ENCODE measurements at places on chromosomes 2 and 18.

GRCh38 chr2:31962757-31963361, 47.9 kb downstream of the MEMO1 start:
- no peak for DNase-seq

DNA sequence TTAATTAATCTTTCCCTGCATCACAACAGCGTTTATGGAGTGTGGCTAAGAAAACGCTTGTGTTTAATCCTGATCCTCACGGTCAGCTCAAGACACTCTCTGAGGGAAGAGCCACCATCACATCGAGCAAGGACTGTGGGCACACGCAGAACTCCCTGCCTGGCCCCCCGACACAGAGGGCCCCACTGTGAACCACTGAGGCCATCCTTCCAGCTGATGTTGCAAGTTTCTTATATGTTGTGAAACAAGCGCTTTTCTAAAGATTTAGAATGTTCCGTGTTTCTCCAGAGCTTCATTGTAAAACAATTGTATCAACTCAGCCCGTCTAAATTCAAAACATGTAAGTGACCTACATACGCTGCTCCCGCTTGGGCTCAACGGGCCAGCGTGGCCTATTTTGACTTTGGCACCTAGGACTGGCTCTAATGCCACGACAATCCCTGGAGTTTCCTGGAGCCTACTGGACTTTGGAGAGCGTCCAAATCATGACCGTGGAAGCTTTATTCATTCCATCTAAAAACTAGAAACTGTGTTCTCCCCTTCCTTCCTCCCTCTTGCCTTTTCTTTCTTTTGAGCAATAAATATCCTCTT, 34.9 kb downstream of the SERPINE2 start:
- no peak for DNase-seq

DNA sequence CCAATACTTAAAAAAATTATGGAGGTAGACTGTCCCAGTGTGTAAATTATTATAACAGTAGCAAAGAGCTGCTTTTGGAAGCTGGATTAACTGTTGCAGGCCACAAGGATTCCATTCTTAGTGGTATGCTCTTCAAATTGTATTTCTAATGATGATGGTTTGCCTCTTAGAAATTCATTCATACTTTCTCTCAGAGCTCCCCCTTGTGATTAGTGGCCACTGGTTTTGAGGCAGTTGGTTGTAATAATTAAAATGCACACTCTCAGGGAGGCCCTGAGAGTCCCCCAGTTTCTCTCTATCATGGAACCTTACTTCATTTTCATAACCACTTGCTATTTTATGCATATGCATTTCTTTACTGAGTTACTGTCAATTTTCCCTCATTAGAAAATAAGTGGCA, 122.5 kb downstream of the PLA2R1 start:
- DNase-seq, result no peak

GRCh38 chr2:216666461-216667233, 28.7 kb downstream of the IGFBP5 start:
- DNase-seq, result no peak

DNA sequence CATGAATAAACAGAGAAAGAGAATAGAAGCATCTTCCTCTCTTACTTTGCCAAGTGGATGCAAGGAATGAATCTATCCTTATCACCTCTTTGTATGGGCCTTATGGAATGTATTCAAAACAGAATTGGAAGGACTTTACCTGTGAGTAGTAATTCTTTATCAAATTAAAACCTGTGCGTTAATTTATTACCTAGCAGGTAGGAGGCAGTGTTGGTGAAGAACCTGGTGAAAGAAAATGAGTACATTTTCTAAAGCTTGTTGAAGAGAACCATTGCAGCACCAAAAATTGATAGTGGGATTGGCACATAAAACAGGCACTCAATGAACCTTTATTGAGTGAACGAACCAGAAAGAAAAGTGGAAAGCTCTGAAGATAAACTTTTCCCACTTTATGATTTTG, 1302.1 kb upstream of the CELF4 start:
- DNase-seq, result no peak

DNA sequence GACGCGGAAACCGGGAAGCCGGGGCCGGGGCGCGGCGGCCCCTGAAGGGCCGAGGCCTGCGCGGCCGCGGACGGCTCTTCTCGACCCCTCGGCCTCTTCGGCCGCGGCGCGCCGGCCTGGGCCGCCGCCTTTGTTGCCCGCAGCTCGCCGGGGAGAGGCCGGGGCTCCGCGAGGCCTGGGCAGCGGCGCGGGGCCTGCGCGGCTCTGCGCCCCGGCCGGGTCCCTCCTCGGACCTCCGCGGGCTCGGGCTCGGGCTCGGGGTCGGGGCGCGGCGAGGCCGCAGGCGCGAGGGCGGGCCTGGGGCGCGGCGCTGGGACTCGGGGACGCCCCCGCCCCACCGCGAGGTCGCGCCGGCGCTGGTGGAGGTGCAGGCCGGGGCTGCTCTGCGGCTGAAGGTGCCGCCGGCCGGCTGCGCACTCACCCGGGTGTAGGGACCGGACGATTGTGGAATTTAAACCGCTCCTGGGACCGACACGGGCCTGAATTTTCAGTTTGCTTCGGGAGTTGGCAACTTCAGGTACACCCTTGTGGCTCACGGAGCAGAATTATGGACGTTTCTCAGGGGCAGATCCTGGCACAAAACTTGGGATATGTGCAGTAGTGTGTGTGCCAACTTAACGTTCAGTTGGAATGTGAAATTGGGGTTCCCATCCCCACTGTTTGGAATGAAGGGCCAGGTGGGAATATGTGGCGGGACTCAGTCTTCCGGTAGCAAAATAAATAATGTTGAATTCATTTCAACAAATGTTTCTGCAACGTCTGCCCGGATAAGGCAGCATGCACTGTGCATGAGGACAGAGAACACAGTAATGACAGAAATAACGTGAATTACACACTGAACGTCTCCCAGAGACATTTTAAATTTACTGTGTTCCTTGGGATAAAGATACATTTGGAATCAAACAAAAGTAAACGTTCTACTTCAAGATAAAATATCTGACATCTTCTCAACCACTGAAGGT, 787 bp downstream of the SOCS6 start:
- no peak for DNase-seq

- no peak for DNase-seq
Measured at GRCh38 chr18:48367557-48367956, 41.6 kb downstream of the ZBTB7C start.

DNA sequence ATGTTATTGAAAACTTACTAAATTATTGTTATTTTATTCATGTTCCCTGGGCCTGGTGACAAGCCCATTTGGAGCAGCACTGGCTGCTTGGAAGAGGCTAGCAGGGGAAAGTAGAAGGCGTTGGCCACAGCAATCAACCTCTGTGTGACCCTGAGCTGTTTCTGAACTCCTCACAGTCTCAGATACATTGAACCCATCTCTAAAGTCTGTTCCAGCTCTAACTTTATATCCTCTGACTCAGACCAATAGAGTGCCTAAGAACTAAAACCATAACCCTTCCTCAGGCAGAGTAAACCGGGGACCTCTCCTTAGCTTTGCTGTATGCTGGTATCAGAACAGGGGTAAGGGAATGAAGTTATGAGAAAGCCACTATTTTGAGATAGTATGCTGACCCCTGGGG, 96.4 kb upstream of the NOL4 start:
- DNase-seq, result no peak

- no peak for DNase-seq
Measured at GRCh38 chr18:13226533-13227144, 8.1 kb downstream of the LDLRAD4 start.

DNA sequence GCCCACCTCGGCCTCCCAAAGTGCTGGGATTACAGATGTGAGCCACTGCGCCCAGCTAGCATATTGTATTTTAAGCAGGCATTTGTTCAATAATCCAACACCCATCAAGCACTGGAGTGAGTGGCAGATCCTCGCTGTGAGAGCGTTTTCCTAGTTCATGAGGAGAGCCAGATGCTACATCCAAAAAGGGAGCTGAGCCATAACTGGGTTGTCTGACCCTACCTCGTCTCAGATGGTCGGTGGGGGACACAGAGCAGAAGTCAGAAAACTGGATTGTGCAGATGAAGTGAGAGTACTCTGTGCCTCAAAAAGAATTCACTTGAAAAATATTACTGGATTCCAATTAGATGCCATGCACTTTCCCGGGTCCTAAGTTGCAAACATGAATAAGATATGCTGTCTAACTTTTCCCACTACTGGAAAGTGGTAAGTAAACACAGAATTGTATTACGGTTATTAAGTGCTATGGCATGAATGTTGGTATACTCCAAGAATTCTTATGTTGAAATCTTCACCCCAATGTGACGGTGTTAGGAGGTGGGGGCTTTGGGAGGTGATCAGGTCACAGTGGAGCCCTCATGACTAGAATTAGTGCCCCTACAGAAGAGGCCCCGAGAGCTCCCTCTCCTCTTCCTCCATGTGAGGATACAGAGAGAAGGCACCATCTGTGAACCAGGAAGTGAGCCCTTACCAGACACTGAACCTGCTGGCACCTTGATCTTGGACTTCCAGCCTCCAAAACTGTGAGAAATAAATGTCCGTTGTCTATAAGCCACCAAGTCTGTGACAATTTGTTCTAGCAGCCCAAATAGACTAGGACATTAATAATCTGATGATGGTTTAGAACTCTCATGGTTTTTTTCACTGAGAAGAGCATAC, 21.5 kb downstream of the SOWAHC start:
- DNase-seq, result no peak

DNA sequence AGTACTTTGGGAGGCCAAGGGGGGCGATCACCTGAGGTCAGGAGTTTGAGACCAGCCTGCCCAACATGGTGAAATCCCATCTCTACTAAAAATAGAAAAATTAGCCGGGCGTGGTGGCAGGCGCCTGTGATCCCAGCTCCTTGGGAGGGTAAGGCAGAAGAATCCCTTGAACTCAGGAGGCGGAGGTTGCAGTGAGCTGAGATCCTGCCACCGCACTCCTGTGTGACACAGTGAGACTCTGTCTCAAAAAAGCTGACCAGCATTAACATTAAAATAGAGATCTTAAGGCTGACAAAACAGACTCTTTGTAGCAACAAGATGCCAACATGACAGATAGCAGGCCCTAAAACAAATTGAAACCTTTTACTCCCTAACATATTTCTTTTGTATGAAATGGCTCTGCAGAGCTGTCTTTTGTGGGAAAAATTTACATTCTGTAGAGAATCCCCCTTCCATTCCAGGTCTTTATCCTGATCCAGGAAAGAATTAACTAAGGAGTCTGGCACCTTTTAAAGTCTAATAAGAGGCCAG, 213.9 kb downstream of the RAB3GAP1 start:
- DNase-seq, result no peak

DNA sequence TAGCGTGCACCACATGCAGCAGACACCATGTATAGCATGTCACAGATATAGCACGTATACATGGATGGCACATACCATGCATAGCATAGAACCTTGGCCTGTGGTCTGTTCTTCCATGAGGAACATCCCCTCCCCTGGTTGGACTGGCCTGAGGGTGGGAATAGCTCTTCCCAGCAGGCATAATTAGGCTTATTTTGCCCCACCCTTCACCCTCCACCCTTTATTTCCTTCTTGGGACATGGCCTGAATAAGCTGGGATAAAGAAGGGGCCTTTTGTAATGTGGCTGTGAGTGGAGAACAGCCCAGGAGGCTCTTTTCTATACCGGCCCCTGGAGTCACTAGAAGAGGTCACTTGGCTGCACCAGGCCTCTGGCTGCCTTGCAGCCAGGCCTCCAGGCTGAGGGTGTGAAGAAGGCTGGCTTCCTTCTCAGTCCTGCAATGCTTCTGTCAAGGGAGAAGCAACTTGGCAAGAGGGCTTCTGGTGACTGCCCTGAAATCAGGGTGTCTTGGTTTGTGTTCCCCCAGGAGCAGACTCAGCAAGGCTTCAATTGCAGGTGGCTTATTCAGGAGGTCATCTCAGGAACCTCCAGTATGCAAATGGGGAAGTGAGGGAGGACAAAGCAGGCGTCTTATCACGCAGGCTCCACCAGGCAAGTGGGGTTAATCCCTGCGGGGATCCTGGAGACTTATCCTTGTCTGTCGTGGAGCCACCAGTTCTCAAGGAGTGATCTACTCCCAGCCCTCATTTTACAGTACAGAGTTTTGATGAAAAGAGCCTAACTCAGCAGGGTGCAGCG, 68.2 kb downstream of the HS6ST1 start:
- no peak for DNase-seq

DNA sequence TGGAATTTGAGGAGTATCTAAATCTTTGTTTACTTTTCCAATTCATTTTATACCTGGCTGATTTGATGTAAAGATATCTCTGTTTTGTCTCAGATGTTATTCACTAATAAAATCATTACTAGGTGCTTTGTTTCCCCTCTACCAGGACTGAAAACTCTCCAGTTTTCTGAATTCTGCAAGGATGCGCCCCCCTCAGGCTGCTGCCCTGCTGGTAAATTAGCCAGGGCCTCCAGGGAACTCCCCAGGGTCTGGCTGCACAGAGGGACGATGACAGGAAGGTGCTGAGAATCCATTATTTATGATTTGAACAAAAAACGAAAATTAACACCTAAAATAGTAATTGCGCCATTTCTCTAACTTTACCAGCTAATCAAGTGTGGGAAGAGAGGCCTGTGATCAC, 541.2 kb upstream of the POU3F3 start:
- DNase-seq, result no peak

DNA sequence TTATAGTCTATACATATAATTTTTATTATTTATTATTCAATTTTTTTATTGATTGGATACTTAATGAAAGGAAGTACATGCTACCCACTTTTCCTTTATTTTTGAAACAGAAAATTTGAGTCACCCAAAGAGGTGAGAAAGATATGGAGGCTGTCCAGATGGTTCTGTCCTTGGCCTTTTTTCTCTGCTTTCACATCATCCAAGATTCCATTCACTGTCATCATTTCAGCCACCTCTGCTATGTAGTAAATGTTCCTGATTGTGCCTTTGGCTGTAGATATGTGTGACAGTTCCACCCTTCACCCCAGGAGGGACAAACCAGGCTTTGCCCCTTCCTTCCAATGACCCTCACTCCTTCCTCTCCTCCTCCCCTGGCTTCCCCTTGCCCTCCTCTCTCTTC, 675.7 kb upstream of the ID2 start:
- no peak for DNase-seq

Data from esophagus squamous epithelium (tissue), 5 donors.